T-helper 2 cell (primary cell): ENCODE measurements at places on chromosomes 2 and 18.

- DNase-seq, result no peak
Observed at GRCh38 chr2:11411768-11412448, 54.1 kb downstream of the E2F6 start.

- no peak for DNase-seq
Observed at GRCh38 chr2:80154231-80154915, 150.2 kb downstream of the LRRTM1 start.

GRCh38 chr18:25167612-25168410 lies 184.2 kb downstream of the ZNF521 start:
- DNase-seq, result no peak

GRCh38 chr2:70510313-70510712 lies 43.3 kb downstream of the TGFA start:
- no peak for DNase-seq

- no peak for DNase-seq
Observed at GRCh38 chr18:37321582-37322491, 243.8 kb downstream of the CELF4 start.

- DNase-seq, result no peak
Observed at GRCh38 chr2:209613649-209614305, 157.9 kb upstream of the UNC80 start.

GRCh38 chr2:207883002-207883780 lies 113.5 kb upstream of the FZD5 start:
- no peak for DNase-seq

DNA sequence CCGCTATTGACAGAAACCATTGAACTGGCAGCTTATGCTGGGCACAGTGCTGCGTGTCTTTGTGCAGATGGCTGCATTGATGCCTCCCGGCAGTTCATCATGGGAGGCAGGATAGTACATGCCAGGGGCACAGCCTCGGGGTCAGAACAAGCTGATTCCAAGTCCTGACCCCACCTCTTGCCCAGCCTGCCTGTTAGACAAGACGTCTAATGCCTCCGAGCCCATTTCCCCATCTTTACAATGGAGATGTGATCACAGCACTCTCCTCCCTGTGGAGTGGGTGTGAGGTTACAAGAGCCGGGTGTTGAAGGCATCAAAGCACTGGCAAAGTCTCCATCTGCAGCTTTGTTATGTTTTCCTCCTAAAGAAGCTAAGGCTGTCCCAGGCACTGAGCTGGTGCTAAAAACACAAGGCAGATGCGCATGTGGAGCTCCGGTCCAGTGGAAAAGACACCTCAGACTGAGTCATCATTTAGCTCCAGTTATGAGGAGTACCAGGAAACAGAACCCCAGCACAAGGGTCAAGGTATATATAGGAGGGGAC lies 125.7 kb upstream of the EPAS1 start:
- no peak for DNase-seq

- no peak for DNase-seq
Observed at GRCh38 chr2:138234265-138234664, 267.3 kb upstream of the SPOPL start.

DNA sequence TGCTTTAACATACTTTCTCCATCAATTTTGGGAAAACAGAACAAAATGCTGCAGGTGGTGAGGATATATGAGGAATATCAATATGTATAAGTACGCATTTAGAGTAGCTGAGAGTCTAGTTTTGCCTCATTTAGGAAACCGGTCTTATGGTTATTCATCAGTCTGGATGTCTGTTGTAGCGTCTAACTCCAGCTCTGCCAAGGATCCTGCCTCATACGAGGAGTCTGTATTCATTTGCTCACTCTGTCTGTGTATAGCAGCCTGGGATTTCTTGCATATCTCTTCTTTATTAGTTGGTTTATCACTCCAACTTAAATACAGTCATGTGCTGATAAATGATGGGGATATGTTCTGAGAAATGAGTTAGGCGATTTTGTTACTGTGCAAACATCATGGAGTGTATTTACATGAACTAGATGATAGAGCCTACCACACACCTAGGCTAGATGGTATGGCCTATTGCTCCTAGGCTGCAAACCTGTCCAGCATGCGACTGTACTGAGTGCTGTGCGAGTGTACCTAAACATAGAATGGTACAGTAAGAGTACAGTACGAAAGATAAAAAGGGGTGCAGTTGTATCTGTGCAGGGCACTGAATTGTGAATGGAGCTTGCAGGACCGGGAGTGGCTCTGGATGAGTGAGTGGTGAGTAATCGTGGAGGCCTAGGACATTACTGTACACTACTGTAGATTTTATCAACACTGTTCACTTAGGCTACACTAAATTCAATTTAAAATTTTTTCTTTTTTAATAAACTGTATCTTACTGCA lies 148.1 kb downstream of the ZNF407 start:
- no peak for DNase-seq

- DNase-seq, result no peak
Observed at GRCh38 chr2:121888189-121888557, 132.7 kb downstream of the TSN start.

GRCh38 chr2:60549238-60549927 lies 4.1 kb downstream of the BCL11A start:
- no peak for DNase-seq

DNA sequence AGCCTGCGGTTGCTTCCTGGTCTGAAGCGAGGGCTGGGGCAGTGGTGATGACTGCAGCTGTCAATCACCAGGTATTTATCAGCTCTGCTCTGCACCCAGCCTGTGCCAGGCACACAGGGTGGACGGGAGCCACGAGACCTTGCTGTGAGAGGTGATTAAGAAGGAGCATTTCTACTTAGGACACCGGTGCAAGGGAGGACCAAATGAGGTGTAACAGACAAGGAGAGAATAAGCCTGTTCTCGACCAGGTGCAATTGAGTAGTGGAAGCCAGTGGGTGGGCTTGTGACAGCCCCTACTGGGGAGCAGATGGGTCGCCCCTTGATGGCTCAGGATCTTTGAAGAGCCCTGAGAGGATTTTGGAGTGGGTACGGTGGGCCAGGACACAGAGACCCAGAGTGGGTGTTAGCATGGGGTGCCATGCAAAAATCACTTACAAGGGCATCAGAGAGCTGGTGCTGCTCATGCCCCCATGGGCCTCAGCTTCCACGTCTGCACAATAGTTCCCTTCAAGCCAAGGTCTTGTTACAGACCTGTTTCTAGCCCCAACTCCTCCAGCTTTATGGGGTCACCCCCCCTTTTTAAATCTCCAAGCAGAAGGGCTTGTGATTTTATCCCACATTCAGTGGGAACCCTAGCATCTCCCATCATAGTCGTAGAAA lies 24.6 kb downstream of the GPR55 start:
- no peak for DNase-seq

DNA sequence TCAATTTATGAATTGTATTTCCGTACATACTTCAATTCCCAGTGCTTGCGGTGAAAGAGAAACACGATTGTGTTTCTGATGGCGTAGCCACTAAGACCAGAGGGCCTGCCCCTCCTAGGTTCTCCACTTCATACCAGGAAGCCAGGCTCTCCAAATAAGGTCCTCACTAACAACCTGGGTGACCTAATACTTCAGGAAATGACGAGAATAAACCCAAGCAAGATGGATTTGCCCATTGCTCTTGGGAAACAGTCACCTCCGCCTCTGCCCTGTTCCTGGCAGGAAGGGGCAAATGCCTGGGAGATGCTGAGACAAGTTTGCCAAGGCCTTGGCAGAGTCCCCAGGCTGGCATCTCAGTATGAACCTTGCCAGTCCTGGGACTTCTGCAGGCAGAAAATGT lies 41.8 kb downstream of the TTC32 start:
- no peak for DNase-seq

- no peak for DNase-seq
Observed at GRCh38 chr18:36477776-36478175, 180.3 kb downstream of the FHOD3 start.

DNA sequence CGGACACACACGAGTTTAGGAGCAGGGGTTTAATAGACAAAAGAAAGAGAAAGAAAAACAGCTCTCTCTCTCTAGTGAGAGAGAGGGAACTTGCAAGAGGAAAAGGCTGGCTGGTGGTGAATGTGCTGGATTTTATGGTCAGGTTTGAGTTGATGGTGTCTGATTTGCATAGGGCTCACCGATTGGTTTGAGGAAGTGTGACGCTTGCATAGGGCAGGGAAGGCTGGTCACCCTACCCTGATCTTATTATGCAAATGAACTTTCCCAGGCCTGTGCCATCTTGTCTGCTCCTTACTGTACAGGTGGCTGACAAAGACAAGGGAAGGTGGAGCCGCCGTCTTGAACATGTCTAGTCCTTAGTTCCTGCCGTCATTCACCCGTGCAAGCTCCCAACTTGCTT lies 408.9 kb downstream of the RIT2 start:
- DNase-seq, result no peak

DNA sequence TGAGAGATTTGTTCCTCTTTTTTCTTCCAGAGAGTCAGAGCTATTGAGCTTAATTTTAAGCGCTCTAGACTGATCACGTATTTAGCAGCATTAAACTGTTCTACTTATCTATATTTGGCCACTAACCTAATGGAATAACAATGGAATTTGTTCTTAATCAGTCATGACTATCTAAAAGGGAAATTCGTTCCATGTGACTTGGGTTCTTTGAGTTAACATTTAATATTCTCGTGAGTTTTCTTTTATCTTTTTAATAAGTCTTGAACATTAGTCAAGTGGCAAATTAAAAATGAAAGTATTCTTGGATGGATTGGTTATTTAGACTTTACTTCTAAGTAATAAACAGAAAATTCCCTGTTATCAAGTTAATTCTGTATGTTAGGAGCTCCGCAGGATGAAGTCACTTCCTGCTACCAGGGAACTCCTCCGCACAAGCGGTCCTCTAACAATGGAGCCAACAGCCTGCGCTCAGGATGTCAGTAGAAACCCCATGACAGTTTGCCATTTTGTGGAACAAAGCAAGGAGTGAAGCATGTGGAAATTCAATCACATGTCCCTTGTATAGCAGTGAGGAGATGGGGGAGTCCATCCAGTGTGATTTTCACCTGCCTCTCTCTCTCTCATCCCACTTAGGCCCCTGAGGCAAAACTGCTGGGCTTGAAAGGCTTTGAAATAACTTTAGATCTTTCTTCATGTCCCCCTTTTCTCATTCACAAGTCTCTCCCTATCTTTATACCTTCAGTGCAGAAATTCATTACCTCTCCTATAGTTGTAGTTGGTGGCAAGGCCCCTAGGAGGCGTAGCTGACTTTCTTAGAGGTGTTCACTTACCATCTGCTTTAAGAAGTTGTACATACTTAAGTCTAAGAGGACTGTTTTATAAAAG lies 138.1 kb downstream of the WDR7 start:
- no peak for DNase-seq

DNA sequence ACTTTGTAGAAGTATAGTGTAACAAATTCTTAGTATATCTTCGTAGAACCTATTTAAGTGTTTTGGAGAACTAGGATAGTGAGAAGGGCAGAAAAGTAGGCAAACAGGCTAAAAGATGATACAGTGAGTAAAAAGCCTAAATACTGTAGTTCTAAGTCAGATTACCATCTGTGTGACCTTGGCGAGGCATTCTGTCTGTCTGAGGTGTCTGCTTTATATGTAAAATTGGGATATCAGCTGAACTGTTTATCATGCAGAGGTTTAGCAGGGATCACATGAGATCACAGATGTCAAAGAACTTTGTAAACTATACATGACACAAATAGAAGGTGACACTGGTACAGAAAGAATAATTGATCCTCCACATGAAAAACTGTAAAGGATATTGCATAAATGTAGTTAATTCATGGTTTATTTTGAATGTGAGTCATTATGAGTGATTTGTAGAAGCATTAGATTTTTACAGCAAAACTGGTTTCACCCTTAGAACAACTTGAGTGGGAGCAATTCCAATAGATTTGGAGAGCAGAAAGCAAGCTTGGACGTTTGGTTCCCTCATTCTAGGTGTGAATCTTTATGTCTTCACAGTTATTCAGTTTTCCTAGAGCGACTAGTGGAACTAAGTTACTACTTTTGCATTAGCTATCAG lies 41.9 kb downstream of the TAF1B start:
- no peak for DNase-seq

GRCh38 chr2:69298261-69298660 lies 88.8 kb downstream of the GFPT1 start:
- DNase-seq, result no peak

DNA sequence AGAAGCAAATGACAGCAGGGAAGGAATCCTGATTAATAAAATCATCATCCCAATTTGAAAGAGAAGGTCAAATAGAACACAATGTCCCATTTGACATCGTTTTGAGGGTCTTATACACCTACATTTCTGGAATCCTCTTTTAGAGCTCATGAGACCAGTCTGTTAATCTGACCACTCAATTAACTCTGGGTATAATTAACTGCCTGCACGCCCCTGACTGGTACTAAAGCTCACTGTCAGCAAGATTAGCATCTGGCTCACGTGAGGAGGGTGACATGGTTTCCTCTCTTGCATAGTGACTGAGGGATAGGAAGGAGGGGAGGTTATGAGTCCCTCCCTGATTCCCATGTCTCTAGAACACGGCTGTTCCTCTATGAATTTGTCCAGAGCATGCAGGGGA lies 124.3 kb downstream of the ICOS start:
- DNase-seq, result peak; percentile 30

- DNase-seq, result no peak
Observed at GRCh38 chr18:63617915-63618234, 26.2 kb downstream of the SERPINB4 start.

- no peak for DNase-seq
Observed at GRCh38 chr18:23998820-23999219, 15.7 kb upstream of the TTC39C start.

GRCh38 chr2:73651591-73652230 lies 9.5 kb upstream of the NAT8 start:
- no peak for DNase-seq
